ENCODE measurements at places on chromosomes 2 and 18.

DNA sequence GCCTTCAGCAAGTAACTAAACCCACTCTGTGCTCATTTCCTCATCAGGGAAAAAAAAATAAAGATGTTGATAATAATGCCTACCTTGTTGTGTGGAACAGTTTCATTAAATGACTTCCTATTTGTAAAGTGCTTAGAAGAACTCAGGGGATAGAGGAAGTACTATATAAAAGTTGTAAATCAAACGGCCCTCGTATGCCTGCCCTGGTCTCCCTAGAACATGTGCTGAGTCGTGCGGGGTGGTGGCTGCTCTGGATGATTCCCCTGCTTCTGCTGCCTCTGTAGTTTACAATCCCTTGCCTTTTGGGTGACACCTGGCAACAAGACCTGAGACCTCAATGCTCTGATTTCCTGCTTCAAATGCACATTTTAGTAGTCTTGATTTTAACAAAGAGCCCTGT is 170.0 kb downstream of the CERS6 start:
- DNase-seq, result peak; percentile 66

GRCh38 chr2:64325477-64325851 is 128.5 kb upstream of the LGALSL start:
- no peak for DNase-seq

DNA sequence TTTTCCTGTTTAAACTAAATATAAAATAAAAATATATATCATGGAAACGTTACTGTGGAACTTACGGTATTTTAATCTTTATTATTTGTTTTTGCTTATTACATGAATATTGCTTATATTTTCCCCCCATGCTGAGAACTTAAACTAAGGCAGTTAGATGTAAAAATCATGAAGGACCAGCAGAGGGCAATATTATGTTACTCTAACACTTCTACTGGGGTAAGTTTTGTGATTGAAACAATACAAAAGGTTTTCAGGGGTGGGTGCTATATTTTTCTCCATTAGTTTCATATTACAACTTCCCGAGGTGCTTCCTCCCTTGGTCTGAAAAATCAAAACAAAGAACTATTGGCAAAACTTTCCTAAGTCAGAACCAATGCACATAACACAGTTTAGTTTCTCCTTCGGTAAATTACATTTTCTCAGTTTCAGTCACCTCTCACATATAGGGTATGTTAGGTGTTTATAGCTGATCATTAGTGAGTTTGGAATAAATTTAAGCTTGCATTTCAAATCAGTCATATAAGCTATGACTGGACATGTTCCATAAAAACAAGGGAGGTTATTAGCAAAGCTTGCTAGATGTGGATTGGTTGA is 54.8 kb downstream of the ZNF407 start:
- DNase-seq, result peak; percentile 73

- DNase-seq, result no peak
Measured at GRCh38 chr2:69168950-69169654, 156.1 kb downstream of the ANTXR1 start.

DNA sequence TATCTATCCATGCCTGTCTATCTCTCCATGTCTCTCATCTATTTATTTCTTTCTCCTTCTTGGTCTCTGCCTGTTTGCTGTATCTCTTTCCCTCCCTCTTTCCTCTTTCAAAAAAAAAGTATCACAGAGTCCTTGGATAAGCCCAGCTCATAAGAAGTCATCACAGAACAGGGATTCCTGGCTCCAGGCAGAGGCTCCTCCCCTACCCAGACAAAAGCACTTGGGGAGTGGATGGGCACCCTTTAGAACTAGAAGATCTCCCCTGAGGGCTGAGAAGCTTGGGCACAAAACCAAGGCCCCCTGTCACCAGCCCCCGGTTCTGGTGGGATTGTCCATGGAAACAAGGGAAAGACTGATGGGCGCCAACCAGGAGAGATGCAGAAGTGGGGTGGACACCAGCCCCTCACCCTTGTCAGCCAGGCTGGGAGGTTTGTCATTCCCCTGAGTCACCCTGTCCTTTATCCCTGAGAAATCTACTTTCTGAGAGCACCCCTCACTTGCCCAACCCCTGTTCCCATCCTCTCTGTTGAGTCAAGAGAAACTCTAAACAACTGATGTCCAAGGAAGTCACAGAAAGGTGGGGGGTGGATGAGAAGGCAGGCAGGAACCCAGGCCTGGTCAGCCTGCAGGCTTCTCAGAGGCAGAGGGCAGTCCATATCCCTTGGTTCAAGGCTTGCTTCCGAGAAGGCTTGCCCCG is 127.1 kb downstream of the TNS1 start:
- no peak for DNase-seq

DNA sequence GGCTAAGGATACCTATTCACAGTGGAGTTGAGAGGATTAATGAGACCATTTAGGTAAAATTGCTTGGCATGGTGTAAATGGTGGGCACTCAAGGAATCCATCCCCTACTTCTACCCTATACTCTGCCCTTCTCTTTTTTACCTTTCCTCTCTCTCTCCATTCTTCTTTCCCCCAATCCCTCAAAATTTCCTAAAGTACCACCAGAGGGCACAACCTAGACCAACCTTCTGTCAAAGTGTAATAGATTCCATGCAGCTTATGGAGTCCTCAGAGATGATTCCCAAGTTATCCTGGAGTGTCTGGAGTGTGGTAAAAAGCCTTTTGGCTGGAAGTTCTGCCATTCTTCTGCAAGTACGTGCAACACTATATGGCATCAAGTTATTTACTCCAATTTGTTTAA is 33.0 kb upstream of the CCDC195 start:
- no peak for DNase-seq
